ENCODE measurements at places on chromosomes 2 and 18.
A peak's percentile ranks its signal among the peaks of the same experiment; 100 is the strongest.

GRCh38 chr2:8538931-8539621 lies 142.8 kb upstream of the ID2 start:
- DNase-seq: no peak

DNA sequence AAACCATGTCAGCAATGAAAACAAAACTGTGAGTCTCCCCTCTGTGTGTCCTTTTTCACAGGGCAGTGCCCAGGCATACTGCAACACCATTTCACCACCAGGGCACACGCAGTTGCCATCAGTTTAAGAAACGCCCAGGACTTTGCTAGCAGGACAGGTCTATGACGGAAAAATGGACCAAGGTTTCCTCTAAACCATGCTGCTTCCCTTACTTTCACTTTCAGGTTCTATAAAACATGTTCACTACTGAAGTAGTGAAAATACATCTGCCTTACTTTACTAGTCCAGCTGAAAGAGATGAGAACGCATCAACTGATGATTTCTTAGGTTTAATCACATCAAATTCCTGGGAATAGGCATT lies 110.5 kb downstream of the TCF4 start:
- peak; percentile 76 for DNase-seq

DNA sequence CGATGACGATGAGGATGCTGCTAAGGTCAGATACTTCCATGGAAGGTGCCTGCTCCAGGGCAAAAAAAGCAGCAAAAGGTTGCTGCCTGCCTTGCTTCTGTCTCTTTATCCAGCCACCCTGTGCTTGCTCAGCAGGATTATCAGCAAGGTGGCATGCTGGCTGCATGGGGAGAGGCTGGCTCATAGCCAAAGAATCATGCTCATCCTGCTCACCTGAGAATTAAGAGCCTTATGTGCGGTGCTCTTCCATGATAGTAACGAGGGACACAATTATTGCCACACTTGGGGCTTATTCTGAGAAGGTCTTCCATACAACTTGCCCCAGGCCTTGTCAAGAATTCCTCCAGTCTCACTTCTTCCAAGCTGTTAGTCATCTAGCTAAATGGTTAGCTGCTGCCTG lies 60.4 kb upstream of the SEC11C start:
- no peak for DNase-seq

- no peak for DNase-seq
Measured at GRCh38 chr2:37357530-37357929, 13.1 kb downstream of the QPCT start.

- no peak for DNase-seq
Measured at GRCh38 chr2:232957657-232958090, 55.4 kb downstream of the NGEF start.

DNA sequence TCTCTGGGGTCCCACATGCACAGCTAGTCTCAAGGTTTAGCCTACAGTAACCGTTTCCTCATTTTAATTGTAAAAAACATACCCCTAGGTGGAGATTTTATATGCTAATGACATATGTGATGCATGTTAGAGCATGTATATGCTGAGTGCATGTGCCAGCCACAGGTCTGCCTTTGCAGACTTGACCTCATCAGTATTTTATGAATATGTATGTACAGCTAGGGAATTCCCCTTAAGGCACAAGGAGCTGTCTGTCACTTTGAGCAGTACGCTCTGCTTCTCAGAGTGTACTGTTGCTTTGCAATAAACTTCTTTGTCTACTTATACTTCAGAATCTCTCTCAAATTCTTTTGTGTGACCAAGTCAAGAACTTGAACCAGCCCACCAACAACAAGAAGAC lies 131.2 kb upstream of the ERBB4 start:
- no peak for DNase-seq

DNA sequence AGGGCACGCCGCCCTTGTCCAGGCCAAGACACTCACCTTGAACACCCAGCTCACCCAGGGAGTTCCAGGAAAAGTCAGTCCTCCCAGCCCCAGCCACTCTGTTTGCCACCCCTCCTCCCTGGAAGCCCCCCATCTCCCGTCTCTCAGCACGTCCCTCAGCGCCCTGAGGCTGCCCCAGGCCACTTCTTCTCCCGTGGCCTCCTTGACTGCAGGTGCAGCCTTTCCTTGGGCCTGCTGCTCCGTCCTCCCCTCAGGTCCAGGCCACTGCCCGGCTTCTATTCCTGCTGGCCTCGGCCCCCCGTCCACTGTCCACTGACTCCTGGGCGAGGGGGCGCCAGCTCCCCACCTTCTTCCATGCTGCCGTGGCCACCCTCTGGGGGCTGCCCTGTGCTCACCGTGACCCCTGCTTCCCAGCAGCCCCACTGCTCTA lies 239.1 kb downstream of the HDAC4 start:
- DNase-seq: no peak

DNA sequence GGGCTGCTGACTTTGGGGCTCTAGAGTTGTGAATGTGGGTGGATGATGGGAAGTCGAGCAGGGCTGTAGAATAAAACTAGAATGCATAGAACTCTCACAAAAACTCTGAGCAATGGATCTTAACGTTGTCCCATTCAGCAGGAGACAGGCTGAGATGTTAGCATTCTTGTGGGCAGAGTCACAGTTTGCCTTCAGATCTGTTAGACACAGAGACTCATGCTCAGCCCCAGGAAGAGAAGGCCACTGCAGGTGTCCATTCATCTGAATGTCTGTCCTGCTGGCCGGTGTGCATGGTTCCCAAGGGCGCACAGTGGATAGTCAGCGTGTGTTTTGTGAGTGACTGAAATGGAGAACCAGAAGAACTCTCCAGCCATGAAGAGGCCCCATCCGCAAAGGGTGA lies 111.3 kb downstream of the TSN start:
- DNase-seq: no peak

DNA sequence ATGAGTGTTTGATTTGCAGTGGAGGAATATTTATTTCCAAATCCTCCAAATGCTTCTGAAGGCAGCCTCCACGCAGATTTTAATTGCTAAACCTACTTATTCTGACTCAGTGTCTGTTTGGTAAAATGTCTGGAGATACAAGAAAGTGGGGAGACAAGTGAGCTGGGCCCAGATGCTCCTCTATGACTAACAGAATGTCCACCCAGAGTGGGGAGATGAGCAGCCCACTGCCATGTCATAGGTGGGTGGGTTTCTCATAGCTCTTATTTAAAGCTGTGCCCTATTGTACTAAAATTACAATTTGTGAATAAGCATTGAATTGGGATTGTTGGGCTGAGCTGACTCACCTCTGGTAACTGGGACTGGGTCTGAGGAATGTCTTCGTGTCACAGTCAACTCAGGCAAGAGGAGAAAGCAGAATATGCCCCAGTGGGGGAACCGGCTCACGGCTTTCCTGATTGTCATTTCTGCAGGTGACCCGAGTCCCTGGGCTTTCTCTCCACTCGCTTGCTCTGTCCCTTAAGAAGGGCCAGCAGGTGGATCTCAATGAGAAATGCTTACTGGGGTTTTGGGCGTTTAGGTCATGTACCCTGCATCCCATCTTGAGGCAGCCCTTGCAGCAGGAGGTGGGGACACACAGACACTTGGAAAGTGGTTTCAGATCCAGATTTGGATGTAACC lies 116.3 kb upstream of the SPRED2 start:
- DNase-seq: peak; percentile 49

DNA sequence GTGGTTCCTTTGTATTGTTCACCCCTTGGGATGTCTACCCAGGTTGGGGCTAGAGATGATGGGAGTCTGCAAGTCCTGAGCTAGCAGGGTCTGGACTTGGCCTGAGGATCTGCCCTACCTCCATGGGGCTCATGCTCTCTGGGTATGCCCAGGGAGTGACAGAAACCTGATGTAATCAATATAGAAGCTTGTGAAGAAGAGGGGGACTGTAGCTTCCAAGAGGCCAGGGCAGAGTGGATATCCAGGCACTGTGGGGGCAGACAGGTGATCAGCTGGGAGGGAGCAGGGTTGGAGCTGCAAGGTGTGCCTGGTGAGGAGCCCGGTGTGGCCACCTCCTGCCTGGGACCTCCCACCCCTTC lies 164.2 kb downstream of the CTIF start:
- no peak for DNase-seq

GRCh38 chr2:119232666-119232993 lies 9.0 kb downstream of the STEAP3 start:
- no peak for DNase-seq

- no peak for DNase-seq
Measured at GRCh38 chr18:55442561-55442960, 145.4 kb downstream of the TCF4 start.

GRCh38 chr2:98568161-98568956 lies 40.0 kb downstream of the COA5 start:
- DNase-seq: no peak

DNA sequence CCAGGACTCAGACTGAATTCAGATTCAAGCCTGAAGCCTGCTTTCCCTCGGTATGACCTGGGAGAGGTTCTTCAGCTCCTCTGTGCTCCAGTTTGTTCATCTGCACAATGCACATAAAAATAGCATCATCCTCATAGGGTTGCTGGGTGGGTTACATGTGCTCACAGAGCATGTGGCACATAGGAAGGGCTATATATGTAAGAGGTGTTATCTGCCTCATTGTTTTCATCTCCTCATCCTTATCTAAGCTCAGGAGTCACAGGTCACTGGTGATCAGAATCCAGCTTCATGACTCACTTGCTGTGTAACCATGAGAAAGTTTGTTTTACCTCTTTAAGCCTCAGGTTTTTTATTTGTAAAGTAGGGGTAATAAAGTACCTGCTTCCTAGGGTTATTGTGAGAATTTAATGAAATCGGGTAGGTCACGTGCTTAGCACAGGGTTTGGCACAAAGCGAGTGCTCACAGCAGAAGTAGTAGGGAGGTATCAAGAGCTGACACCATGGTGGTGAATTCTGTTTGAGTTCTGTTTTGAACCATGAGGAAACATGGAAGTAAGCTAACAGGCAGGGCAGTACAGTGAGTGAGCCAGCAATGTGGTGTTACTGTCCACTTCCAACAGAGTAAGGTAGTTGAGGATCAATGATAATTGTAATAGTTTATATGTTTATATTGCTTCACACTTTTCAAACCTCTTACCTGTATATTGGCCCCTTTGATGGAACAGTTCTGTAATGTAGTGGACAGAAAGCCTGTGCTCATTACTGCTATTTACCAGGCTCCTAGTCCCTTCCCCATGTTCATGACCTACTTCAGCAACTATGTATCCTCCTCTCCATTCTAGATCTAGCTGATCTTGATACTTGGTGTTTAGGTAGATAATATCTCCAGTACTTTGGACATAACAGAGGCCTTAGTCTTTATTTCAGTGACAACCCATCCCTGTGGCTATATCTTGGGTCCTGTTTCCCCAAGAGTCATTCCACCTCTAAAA lies 141.4 kb upstream of the LTBP1 start:
- peak; percentile 55 for DNase-seq

DNA sequence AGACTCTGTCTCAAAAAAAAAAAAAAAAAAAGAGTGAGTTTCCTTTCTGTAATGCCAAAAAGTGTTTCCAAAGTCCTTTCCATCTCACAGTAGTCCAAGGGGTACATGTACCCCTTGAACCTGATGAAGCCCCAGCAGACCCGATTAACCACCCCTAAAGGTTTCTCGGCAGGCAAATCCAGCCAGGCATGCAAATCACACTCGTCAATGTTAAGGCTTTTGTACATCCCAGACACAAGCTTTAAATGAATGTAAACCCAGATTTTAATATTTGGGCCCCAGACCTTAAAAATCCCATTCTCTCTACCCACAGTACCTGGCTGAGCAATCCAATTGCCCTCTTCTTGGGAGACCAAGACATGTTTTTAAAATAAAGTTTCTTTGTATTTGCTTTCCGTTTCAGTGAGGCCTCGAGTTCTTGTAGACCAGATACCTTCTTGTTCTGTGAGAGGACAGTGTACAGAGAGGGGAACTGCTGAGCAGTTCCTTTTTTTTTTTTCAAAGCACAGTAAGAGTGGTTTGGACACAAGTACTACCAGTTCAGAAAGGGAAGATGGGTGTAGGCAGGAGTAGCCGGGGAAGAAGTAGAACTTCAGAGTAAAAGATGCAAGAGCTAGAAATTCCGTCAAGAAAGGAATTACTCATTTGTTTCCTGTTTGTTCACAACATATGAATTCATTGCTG lies at the start of gene NLRC4:
TSS of gene NLRC4 (minus strand) at position 465 of the 684 bp plus-strand sequence. CDS start 8,111 bp downstream, outside the sequence.
- DNase-seq: no peak

DNA sequence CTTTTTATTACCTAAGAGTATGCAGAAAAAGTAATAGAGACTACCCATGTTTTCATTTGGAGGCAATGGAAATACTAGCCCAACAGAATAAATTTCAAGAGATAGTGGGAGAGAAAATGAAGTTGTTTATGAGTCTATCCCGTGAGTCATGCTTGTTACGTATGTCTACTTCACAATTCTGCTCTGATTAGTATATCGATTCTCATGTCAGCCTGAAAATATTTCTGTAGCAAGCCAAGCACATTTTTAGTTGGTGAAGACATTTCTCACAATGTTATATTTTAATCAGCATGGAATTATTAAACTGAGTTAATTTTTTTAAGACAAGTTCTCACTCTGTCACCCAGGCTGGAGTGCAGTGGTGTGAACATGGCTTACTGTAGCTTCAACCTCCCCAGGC lies 346.1 kb downstream of the RPRM start:
- no peak for DNase-seq

DNA sequence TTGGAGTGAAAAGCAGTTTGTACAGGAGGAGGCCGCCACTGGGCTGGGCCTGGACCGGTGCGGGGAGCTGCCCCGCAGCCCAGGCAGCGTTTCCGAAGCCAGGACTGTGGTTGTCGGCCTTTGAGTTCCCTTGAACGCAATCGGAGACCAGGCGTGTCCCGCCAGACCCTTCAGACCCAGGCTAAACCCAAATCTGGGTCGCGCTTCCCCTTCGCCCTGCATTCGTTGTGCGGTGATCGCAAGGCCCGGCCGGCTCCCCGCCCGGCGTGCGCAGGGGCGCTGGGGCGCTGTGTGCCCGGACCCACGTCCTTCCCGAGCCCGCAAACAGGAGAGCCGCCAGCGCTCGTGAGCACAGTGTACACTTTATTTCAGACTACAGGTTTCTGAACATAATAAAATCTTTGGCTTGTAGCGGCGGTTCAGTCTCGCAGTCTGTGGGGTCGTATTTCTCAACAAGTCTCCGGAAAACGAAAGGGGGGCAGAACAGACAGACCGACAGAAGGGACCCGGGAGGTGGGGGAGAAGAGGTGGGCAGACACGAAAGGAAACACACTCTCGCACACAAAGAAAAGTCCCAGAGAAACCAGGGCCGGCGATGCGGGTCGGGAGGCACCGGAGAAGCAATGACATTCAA lies 5.5 kb downstream of the EN1 start:
- no peak for DNase-seq

- DNase-seq: peak; percentile 69
Measured at GRCh38 chr2:240237609-240238174, 97.2 kb upstream of the OTOS start.

- DNase-seq: no peak
Measured at GRCh38 chr2:40226637-40227036, 225.3 kb downstream of the SLC8A1 start.

DNA sequence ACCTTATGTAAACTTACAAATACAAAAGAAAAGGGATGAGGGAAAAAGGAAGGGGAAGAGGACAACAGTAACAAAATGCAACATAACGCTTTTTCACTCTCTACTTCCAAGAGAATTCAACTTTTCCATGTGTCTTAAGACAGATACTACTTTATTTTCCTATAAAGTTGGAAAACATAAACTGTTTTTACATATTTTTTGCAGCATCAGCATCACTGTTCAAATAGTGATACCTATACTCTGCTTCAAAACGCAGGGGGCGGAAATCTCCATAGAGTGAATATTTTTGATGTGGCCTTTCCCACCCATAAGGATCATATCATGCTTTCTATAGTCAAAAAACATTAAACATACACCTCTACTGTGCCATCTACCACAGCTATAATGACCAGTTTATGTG lies 77.5 kb downstream of the BAZ2B start:
- DNase-seq: no peak

- DNase-seq: no peak
Measured at GRCh38 chr2:94762600-94762999, 108.6 kb upstream of the TEKT4 start.

GRCh38 chr2:62338111-62338510 lies 142.2 kb downstream of the B3GNT2 start:
- no peak for DNase-seq
